ENCODE measurements at places on chromosomes 2 and 18. TPM values are rescaled to one million over a fixed set of nuclear protein-coding genes. Genes with fewer than 3 reads are reported as not detected.

Gene KCNJ3
- not detected for total RNA-seq

Gene AFF3
- total RNA-seq = under 0.01 TPM

Gene SLC23A3
- 0.89 TPM for total RNA-seq

Gene KCNG2
- total RNA-seq = 0.26 TPM

Gene PLGLB1
- 0.63 TPM for total RNA-seq

Gene IL37
- not detected for total RNA-seq

DNA sequence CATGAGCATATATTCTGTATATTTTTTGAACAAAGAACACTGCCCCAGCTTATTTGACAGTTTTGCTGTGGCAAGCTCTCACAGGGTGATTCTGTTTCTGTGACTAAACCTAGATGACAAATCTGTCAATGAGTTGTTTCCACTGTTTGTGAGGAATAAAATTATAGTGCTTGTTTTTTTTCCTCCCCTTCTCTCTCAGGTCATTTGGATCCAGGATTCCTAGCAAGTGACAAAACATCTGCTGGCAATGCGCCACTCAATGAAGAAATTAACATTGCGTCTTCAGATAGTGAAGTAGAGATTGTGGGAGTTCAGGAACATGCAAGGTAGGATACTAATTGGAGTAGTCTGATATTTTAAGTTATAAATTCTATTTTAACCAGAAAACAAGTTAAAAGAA is 149.3 kb downstream of the HAUS1 start:
- DNase-seq = peak; percentile 2

DNA sequence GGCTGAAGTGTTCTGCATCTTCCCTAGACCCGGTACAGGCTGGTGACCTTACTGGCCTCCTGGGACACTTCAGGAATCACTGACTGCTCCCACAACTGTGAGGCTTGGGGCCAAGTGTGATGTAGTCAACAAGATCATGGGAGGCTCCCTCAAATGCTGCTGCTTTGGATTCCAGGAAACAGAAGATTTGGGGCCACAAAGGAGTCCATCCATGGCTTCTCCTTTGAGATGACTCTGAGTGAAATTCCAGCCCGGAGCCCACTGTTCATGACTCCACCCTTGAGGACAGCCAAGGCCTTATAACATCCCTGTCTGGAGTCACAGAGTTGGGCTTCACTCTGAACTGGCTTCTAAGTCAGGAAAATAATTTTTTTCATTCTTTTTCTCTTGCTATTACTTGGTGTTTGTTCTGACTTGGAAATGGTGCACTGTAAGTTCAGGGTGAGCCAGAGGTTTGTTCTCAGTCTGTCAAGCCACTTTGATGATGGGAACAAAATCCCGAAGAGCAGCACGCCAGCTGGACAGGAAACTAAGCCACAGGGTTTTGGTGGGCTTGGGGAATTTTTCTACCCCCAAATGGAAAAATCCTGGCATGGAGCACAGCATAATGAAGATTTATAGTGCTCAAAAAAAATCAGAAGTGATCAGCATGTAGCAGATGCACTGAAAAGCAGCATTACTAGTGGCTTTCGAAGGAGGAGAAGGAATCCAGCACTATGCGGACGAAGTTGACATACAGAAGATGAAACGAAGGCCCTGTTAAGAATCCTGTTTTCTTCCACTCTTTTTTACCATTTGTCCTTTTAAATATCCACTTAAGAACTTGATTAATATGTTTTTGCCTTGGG is 98.1 kb upstream of the ZFP36L2 start:
- peak; percentile 17 for DNase-seq

DNA sequence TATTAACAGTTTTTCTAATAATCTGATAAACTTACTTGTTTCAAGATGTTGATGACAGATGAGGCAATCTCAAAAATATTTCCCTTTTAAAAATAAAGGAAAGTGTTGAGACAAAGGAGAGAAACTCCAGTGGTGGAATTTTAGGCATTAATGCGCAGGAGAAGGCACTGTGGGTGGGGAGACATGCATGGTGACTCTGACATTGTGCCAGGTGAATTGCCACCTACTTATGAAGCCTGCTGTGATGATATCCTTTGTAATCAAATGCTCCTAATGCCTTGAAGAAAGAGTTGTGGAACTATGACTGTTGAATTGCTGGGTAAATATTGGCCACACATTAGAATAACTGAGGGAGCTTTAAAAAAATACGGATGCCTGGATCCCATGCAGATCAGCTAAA is 101.4 kb downstream of the PLA2R1 start:
- no peak for DNase-seq

- peak; percentile 50 for DNase-seq
Observed at GRCh38 chr2:73987109-73987947, 2.6 kb downstream of the TET3 start.

DNA sequence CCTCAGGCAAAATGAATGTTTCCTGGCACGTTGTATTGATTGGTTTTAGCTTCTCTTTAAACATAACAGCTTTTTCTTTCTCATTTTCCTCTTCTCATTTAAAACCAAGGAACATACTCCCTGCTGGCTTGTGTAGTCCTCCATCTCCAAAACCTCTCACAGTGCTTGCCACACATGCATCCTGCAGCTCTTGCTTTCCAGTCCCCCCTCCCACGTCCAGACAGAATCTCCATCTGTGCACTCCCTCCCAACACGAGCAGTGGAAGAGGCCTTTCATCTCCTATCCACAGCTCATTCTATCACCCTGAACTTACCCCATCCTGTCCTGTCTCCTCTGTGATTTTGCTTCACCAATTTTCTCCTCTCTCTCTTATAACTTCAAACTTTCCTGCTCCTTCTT is 99.6 kb upstream of the THSD7B start:
- no peak for DNase-seq

DNA sequence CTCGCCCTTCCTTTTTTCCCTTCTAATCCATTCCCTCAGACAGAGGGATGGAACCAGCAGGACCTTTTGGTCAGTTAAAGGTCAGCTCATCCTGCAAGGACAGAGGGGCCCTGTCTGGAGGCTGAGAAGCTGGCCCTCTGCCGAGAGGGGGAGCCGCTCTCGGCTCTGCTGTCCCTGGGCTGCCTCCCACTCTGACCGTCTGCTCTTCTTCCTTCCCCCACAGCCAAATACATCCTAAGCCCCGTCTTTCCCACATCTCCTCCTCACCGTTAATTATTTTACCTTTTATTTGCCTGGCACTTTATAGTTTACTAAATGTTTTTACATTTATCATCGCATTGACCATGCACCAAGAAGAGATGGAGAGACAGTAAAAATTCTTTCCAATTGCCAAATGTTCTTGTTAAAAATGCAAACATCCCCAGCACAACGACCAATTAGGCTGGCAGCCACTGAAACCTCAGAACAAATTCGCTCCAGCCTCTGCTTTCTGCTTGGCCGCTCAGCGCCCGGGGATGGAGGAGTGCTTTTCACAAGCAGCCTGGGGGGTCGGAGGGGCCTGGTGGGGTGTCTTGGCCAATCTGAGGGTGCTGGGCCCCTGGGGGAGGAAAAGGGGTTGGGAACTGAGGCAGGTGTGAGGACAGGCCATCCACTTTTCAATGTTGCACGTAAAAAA is 123.7 kb downstream of the TNS1 start:
- DNase-seq = no peak

GRCh38 chr2:119250718-119251290 is 27.2 kb downstream of the STEAP3 start:
- DNase-seq = no peak

DNA sequence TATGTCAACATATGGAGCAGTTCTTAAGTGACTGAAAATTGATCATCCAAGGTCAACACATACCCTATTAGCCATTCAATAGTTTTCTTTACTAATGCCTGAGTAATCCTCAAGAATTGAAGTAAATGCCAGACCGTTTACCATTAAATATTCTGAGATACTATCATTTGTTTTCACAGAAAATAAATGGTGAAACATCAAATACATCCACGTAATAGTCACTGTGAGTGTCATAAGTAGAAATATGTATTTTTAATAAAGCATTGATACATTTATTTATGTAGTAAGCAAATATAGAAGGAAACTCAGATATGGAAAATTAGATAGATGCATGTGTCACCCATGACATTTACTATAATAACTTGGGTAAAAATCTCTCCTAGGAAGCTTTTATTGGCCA is 927.8 kb upstream of the NRXN1 start:
- no peak for DNase-seq

DNA sequence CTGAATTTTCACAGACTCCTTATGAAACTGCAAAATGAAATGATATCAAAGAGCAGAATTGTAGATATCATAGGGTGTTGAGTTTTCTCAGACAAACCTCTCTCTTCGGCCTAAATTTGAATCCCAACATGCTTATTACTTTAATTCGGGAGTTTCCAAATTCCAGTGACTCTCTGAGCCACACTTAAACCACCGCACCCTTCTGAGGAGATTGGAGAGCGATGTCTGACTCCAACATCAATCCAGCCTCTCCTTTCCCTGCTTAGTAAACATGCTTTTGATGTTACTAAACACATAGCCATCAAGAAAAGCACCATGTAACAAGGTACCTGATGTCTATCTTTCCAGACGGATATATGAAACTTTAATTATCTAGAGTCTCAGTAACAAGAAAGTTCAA is 103.1 kb upstream of the ARHGAP28 start:
- no peak for DNase-seq

DNA sequence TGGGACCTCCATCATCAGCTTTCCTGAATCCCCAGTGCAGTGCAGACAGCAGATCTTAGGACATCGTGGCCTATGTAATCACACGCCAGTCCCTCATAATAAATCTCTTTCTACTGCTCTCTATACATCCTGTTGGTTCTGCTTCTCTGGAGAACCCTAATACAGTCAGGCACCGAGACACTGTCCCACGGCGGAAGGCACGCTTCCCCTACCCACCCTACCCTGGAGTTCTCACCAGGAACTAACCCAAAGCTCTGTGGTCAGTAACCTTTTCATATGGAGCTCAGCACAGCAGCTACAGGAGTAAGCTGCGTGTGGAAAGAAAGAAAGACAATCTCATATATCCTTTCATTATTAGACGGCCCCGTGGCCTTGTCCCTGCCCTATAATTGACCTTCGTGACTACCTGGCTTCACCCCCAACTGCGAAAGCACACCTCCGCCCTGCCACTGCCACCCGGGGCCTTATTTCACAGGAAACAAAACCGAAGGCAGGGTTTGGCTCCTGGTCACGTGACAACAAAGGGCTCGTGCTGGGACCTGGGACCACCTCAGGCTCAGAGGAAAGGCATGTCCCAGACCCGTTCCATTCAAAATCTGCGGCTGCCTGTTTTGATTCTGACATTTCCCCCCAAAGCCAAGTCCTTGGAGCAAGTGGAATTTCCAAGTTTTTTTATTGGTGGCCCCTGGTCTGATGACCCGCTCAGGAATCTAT is 99.7 kb upstream of the ODC1 start:
- DNase-seq = no peak

GRCh38 chr2:224777559-224777930 is 61.4 kb upstream of the CCDC195 start:
- DNase-seq = no peak

DNA sequence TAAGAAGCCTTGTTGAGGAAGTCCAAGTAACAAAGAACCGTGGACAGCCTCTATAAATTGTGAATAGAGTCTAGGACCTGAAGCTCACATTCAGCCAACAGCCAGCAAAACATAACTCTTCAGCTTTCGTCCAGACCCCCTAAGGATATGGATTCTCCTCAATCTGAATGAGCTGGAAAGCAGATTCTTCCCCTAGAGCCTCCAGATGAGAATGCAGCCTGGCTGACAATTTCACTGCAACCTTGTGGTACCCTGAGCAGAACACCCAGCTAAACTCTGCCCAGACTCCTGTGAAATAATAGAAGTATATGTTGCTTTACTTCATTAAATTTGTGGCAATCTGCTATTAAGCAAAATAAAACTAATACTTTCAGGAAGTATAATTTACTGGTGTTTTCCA is 483.5 kb upstream of the SLC8A1 start:
- no peak for DNase-seq

DNA sequence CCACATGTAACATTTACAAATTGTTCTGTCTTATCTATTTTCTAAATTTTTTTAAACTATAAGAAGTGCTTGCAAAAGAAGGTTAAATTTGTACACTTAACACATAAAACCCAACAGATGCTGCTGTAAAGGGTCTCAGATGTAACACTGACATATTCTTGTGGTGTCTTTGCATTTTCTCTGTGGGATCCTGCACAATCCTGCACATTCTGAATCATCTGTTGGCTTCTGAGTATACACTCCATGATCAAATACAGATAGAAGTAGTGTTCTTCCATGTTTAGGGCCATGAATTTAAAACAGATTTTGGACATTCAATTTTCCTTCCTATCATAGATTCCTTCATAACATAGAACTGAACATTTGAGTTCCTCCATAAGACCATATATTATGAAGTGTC is 89.0 kb downstream of the SPRED2 start:
- no peak for DNase-seq

DNA sequence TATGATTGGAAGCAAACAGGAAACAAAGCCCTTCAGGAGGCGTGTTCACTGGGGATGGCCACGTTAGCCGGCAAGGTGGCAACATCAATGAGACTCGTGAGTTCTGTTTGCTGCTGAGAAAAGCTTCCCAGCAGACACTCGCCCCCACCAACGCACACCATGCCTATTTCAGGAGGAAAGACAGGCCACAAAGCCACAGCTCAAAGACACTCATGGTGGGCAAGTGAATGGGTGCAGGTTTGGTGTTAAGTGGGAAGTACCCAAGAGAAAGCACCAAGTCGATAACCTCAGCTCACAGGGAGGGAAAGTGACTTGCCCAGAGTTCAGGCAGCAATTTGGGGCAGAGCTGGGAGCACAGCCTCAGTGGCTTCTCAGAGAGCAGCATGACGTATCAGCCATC is 10.5 kb upstream of the MTERF4 start:
- no peak for DNase-seq

- DNase-seq = no peak
Observed at GRCh38 chr2:46036929-46037328, 260.3 kb upstream of the EPAS1 start.

DNA sequence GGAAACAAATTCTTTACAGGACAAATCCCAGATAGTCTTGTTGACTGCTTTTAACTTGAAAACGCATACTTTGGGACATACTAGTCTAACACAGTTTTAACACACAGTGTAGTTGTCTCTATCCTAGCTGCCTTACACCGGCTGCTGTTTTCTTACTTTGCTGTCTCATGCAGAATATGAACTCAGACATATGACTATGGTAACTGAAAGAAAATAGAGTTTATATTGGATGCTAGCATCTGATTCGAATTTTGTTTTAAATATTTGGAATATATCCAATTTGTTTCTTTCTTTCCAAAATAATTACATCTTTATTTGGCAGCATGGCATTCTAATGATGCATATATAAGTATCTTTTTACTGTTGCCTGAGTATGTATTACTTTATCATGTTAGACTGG is 69.8 kb downstream of the ANKRD12 start:
- no peak for DNase-seq

GRCh38 chr2:162912787-162913186 is 74.2 kb upstream of the KCNH7 start:
- no peak for DNase-seq
